ENCODE measurements at places on chromosomes 1 and 21. TPM values are rescaled to one million over a fixed set of nuclear protein-coding genes. Genes with fewer than 3 reads are reported as not detected.

SPRR2E gene
- total RNA-seq = not detected

SFPQ gene
- 344 TPM for total RNA-seq

RGS13 gene
- total RNA-seq = 0.12 TPM

TAS1R1 gene
- total RNA-seq = not detected

RAB25 gene
- total RNA-seq = not detected

PROX1 gene
- total RNA-seq = not detected

NUP210L gene
- total RNA-seq = not detected

IARS2 gene
- total RNA-seq = 59.4 TPM

JAM2 gene
- 0.26 TPM for total RNA-seq

AK4 gene
- 60.5 TPM for total RNA-seq

APCS gene
- not detected for total RNA-seq

OR2AK2 gene
- total RNA-seq = not detected

SMCP gene
- not detected for total RNA-seq
